ENCODE measurements at places on chromosomes 16 and 17.

DNA sequence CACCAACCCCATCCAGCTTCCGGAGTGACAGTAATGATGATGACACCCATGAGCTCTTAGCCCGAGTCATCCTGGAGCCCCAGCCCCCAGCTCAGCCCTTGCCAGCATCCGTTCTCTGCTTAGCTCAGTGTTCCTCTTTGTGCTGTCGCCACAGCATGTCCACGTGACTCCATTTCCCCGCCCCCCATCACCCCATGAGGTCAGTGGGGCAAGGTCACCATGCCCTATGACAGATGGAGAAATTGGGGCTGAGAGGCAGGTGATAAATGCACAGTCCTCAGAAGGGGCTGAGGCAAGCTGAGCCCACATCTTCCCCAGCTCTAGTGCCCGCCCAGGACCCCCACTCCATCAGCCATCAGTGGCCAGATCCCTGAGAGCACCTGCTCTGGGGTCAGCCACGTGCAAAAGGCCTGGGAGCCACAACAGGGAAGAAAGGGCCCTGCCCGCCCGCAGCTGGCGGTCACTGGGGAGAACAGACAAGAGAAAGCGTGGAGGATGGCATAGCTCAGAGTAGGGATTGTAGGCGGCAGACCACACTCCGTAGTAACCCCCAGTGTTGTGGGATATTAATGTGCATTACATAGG is 17.1 kb downstream of the ITGB4 start:
- no peak for DNase-seq

DNA sequence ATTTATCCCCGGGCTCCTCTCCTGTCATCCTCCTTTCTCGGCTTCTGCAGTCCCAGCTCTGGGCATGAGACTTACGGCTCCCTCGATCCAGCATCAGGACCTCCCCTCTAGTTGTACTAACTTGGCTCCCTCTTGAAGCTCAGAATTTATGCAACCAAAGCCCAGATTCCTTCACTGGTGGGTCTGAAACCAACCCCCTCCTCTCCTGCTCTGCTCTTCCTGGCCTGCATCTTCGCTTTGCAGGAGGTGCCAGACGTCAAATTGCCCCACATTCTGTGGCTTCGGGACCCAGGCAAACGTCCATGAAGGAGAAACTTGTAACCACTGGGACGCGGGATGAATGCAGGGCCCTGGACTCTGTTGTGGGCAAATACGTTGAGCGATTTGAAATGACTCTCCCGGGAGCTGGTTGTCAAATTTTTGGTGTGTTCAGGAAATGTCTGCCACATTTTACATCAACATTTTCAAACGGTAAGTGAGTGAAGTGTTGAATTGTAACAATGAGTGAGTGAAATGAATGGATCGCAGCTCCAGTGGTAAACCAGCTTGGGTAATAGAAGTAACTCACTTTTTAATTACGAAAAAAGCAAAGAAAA is 29.3 kb upstream of the ELAC2 start:
- no peak for DNase-seq

- no peak for DNase-seq
Measured at GRCh38 chr16:1688807-1689560, 10.9 kb downstream of the JPT2 start.

DNA sequence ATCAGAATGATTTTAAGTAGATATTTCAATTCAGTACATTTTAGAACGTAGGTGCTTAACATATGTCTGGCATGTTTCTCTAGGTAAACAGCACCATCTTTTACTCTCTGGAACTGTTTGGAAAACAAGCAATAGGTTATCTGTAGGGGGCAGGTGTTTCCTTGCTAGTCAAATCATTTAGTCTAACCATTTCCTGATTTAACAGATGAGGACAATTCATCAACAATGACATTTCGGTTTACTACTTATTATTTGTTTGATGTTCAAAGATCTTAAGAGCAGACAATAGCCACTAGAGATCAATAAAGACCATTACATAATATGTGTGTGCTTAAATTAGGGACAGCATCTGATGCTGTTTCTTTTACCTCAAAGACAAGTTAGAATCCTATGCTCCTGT is 173.1 kb downstream of the CEP112 start:
- DNase-seq: no peak

- DNase-seq: peak; percentile 75
Measured at GRCh38 chr17:29140051-29140621, 40.1 kb downstream of the MYO18A start.

- DNase-seq: no peak
Measured at GRCh38 chr17:32266051-32266388, 388 bp downstream of the RHBDL3 start.

GRCh38 chr17:59826706-59827453 is 65.9 kb downstream of the TUBD1 start:
- no peak for DNase-seq

GRCh38 chr17:12229335-12229734 is 208.7 kb downstream of the MAP2K4 start:
- no peak for DNase-seq

- no peak for DNase-seq
Measured at GRCh38 chr16:16928532-16929109, 542.1 kb downstream of the XYLT1 start.

DNA sequence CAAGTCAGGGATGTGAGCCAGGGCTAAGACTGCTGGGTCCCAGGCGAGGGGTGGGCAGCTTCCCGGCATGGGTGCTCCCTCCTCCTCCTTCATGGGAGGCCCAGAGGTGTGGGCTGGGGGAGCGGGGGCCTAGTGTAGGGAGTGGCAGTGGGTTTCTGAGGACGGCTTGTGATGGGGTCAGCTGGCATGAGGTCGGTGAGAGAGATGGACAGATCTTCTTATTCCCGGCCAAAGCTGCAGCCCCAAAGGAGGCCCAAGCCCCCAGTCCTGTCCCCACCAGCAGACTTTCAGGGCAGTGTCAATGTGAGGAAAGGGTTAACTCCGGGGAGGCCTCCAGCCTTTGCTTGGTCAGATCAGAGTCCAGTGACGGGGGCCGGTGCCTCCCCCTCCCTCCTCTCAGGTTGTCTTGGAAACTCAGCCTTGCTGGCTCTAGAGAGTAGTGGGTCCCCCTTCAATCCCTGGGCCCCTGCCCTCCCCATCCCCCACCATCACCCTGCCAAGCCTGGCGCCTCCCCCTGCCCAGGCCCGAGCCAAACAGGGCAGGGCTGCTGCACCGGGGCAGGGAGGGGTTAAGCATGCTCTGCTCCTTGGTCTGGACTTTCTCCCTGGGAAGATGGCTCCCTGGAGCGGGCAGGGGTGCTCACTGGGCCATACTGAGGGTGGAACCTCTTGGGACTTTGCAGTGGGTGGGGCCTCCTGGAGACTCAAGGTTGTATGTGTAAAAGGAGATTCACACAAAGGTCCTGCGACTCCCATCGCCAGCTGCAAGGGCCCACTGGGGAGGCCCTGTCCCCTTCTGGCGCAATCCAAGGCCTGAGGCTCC is 12.4 kb downstream of the NAT9 start:
- no peak for DNase-seq

- no peak for DNase-seq
Measured at GRCh38 chr16:66569827-66570405, 3.7 kb downstream of the CMTM1 start.

DNA sequence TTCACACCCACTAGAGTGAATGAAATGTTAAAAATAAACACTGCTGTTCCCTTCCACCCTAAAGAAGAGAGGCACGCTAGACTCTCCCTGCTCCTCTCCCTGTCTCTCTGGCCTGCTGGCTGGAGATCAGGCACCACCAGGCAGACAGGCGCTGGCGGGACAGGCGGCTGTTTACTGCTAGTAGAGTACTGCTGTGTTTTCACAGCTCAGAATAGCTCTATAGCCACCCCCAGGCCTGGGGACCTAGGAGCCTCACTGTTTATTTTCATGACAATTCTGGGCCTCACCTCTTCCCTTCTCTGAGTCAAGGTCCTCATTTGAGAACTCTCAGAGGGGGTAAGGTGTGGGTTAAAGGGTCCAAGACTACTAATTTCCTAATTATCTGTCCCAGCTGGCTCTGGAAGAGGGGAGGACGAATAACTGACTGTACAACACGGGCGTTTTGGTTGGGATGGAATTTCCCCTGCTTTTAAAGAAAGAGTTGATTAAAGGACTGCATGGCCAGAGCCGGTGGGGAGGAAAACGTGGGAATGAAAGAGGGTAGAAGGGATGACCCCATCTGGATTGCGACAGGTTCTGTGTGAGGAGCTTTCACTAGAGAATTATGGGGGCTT is 9.0 kb upstream of the G6PC1 start:
- DNase-seq: no peak

DNA sequence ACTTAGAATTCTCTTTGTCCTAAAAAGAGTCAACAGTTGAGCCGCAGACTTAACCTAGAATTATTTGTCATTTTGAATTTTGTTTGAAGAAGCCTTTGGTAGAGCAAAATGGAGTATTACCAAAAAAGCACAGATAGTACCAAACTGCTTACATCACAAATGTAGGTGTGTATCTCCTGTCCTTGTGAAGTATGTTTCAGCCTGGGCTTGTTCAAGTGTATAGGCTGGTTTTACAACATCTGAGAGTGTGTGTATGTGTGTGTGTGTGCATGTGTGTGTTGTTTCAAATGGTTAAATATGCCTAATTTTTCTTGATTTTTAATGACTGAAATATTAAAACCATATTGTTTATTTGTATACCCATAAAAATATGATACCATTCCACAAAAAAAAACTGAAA is 188.7 kb upstream of the AXIN2 start:
- no peak for DNase-seq

- no peak for DNase-seq
Measured at GRCh38 chr17:45749831-45750335, 34.2 kb upstream of the CRHR1 start.

GRCh38 chr17:9577373-9577709 is 899 bp downstream of the CFAP52 start:
- DNase-seq: no peak

- no peak for DNase-seq
Measured at GRCh38 chr16:54748611-54749190, 182.0 kb upstream of the IRX5 start.

DNA sequence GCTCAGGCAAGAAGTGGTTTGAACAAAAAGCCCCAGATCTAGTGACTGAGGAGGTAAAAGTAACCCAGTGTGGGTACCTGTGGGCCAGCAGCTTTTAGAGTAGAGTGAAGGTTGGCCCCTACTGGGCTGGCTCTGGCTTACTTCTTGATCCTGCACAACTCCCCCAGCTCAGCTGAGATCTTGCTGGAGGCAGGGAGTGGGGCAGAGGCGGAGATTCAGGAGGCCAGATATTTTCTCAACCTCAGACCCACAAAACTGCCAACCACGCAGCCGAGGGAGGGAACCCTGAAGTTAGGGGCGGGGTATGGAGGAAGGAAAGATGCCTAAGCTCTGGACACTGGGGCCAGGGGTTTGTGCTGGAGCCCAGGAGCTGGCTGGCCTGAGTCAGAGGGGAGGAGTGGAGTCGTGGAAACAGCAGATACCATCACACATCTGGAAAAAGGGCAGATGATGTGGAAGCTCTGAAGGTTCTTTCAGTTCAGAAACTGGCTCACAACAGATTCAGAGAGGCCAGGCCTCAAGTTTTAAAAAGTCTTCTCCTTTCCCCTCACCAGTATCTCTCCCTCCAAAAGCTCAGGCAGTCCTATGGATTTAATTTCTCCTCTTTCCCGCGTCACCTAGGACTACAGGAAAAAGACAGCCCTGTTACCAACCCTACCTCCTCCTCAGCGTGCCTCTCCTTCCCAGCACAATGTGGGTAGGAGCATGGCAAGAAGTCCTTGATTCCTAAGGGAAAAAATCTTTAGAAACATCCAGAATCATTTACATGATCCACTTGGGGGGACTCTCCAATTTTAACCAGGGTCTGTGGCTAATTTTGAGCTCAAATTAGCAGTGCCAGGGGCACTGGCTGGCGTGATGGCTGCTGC is 48.1 kb downstream of the MYO18A start:
- DNase-seq: no peak

DNA sequence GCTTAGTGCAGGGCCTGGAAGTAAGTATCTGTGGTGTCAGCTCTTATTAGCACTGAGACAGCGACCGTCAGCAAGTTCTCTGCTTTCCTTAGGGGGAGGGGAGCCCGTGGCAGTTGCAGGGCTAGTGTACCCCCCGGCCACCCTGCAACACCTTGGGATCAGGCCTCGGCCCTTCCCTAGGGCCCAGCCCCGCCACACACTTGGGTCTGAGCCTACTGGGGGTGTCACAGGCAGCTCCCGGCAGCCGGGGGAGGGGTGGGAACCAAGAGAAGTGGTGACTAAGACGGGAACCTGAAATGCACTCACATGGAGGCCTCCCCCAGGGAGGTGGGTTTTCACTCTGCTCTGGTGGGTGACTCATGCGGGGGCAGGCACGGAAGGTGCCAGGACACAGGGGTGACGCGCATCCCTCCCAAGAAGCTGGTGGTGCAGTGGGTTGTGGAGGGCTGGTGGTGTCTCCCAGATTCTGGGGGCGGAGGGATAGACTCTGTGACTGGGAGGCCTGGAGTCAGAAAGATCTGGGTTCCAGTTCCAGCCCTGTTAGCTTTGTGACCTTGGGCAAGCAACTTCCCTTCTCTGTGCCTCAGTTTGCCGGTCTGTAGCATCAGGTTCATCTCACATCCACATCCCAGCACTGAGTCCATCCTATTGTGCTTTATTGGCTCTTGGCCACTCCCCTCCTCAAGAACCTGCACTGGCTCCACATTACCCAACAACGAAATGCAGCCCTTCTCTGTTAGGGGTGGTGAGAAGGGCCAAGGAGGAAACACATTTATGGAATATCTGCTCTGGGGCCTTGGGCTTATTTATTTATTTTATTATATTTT is 44.5 kb downstream of the LAT start:
- DNase-seq: peak; percentile 84

DNA sequence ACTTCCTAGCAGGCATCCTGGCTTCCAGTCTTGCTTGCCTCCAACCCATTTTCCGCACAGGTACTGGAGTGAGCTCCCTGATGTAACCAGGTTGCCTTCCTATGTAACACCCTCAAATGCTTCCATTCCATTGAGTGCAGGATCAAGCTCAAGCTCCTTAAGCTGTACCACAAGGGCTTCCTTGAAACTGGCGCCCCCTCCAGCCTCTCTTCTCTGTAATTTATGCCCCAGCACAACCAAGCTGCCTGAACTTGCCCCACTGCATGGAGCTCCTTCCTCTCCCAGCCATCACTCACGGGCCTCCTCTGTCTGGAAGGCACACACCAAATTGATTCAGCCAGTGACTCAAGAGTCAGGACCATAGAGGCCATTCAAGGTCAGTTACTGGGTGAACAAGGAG is 234.8 kb upstream of the RPL38 start:
- no peak for DNase-seq

DNA sequence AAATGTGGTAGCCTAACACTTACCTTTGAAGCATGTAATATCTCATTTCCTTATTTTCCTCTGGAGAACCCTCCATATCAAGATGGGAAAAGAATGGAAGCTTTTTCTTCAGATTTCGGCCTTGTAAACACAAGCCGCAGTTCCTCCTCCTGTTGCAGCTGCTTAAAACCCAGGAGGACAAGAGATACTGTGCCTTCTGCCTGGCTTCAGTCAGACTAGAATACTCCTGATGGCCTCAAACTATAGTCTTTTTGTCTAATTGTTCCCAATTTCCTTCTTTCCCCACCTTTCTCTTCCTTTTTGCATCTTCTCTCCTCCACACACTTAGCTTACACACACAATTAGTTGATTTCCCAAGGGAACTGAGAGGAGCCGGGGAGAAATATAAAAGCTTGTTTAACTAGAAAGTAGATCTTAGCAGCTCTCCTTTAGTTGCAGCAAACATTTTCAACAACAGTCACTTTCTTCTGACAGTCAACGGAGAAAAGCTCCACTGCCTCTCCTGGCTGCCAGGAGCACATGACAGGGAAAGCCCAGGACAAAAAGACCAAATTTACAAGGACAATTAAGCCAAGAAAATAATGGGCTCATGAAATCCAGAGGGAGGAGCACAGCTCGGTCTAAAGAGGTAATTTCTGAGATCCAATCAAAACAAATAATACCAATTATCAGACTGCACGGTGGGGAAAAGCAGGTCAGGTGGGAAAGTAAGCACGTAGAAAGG is 76.4 kb upstream of the C17orf78 start:
- DNase-seq: no peak

- DNase-seq: no peak
Measured at GRCh38 chr16:24734382-24734781, 4.9 kb downstream of the TNRC6A start.

Data from stimulated activated CD4-positive, alpha-beta T cell treated with anti-CD3 and anti-CD28 coated beads, Interleukin-4, amount 100 ng/mL, for 4 hours (primary cell).